ENCODE measurements at places on chromosomes 13 and 19.

DNA sequence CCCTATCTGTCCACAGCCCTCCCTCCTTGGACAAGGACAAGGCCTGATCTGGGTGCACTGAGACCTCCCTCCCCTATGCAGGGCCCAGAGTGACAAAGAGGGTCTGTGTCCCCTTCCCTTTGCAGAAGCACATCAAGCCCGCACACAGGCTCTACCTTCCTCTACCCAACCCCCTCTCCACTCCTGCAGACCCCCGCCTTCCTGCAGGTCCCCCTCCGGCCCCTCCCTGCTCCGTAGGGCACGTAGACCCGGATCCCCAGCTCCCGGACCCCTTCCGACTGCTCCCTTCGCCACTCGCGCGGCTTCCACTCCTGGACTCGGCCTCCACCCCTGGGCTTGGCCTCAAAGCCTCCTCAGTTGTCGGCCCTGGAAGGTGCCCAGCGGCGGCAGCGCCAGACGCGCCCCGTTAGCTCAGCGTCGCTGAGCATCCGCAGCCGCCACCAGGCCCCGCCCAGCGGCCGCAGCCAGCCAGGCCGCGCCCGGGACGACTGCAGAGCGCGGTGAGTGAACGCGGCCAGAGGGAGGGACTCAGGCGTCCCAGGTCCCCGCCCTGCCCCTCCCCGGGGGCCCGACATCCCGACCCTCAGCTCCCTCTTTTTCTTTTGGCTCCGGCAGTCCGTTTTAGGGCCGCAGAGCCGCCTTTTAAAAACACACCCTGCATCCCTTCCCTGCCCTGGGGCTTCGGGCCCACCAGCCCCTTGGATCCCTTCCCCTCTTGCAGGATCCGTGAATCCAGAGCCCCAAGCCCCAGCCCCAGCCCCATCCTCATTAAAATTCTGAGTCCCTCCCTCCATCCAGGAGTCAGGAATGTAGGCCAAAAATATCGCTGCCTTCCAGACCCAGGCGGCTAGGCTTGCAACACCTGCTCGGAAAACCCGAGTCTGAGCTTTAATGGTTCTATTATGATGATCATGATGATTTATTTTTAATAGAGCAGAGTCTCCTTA, 1.5 kb upstream of the MYADM start:
- DNase-seq = no peak

- DNase-seq = no peak
Observed at GRCh38 chr13:21413013-21413412, 46.1 kb downstream of the ZDHHC20 start.

GRCh38 chr19:50214699-50215543, 11.5 kb downstream of the MYH14 start:
- DNase-seq = no peak

GRCh38 chr19:4781801-4782200, 9.7 kb upstream of the FEM1A start:
- DNase-seq = no peak

DNA sequence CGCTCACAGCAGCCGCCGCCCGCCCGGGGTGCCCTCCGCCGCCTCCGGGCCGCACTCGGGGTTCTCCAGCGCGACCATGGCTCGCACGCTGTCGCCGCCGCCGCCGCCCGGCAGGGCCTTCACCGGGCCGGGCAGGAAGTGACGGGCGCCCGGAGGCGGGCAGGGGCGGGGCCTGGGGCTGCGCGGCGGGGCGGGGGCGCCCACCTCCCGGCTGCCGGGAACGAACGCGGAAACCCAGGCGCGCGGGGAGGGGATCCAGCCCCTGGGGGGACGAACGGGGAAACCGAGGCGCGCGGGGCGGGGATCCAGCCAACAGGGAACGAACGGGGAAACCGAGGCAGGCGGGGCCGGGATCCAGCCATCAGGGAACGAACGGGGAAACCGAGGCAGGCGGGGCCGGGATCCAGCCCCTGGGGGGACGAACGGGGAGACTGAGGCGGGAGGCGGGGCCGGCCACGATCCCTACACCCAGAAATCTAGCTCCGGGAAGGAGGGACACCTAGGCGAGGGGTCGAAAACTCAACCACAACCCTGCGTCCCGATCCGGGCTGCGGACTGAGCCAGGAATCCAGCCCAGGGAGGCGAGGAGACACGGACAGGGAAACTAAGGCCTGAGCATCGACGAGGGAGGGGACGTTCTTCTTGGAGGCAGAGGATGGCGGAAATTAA, at the start of gene R3HDM4:
Gene R3HDM4 (minus strand): TSS at position 140 of the 669 bp plus-strand sequence. CDS start 62 bp downstream, at position 78.
- no peak for DNase-seq

Measured in vagina (tissue), 2 donors.